Fibroblast of upper back skin (primary cell): ENCODE measurements at places on chromosomes 13 and 19.
A peak's percentile ranks its signal among the peaks of the same experiment; 100 is the strongest.

DNA sequence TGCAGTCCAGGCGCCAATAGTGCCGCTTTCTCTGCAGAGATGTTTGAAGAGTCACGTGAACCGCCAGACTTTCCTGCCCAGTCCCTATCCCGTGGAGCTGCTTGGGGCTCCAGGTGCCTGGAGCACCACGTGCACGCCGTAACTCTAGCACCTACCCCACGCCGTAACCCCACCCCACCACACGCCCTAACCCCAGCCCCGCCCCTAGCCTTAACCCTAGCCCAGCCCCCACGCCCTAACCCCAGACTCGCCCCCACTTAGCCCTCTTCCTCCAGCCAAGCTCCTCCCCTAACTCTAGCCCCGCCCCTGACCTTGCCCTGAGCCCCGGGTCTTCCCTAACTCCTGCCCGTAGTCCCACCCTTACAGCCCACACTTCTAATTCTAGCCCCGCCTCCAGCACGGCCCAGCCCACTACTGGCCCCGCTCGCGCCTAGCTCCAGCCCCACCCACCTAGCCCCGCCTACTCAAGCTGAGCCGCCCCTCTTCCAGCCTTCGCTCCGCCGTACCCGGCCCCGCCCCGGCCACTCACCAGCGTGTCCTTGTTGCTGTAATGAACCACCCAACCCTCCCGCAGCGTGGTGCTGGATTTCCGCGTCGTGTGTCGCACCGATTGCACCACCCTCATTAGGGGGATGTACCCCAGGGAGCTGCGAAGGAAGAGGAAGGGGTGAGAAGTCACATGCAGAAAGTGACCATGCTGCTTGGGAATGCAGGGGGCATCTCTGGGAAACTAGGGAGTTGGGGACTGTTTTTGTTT, 19.5 kb downstream of the PRKD2 start:
- peak; percentile 66 for DNase-seq

- DNase-seq = no peak
Measured at GRCh38 chr19:34310494-34310981, 54.5 kb upstream of the GPI start.

GRCh38 chr19:10637894-10638293, 12.5 kb downstream of the SLC44A2 start:
- DNase-seq = no peak

DNA sequence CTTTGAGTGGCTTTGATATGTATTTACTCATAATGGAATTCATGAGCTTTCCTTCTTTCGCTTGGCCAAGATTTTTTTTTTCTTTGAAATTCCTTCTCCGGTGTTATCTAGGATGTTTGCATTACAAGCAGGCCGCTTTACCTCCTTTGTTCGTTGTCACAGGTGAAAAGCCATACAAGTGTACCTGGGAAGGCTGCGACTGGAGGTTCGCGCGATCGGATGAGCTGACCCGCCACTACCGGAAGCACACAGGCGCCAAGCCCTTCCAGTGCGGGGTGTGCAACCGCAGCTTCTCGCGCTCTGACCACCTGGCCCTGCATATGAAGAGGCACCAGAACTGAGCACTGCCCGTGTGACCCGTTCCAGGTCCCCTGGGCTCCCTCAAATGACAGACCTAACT, 16.7 kb downstream of the KLF5 start:
- no peak for DNase-seq

- peak; percentile 41 for DNase-seq
Measured at GRCh38 chr19:982567-983170, 1.5 kb upstream of the WDR18 start.

DNA sequence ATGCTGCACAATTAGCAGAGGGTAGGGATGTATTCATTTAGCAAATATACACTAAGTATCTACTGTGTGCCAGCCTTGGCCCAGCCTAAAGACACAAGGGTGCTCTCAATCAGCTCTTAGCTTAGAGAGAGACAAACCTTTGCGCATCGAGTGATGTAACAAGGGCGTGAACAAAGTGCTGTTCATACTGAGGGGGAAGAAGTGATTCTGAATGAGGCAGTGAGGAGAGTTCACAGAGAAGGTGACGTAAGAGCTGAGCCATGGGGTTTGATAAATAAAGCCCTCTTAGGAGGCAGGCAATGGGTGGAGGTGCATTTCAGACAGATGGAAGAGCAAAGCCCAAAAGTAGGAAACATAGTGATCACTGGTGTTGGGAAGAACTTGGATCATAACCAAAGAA, 68.5 kb downstream of the FLT1 start:
- no peak for DNase-seq

GRCh38 chr13:105059786-105060185, 1475.7 kb downstream of the EFNB2 start:
- DNase-seq = no peak

- DNase-seq = no peak
Measured at GRCh38 chr13:110354715-110355473, 47.8 kb downstream of the COL4A2 start.

DNA sequence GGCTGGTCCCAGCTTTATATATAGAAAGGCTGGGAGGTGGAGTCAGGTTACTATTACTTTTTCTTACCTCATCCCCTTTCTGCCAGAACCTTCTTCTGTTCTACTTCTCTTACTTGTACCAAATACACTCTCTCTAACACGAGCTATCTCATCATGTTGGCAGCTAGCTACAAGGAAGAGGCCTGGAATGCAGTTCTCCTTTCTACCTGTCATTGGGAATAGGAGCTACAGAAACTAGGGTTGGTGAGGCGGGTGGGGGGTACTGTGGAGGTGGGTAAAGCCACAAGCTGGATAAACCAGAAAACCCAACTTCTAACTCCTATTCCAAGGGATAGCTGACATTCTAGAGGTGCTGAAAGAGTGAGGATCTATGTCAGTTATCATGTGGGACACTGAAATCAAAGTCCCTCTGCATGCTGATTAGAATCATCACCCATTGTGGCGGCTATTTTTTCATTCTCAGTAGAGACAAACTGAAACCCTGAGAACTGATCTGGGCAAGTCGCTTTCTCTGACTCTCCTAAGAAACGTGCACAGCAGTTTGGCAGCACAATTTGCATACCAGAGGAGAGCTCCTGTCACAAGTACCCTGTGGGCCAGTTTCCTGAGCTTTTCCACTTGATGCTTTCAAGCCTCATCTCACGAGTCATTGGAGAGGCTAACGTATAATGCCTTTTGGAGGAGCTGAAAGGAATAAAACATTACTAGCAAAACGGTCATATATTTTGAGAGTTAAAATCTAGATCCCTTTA, 358.1 kb downstream of the ENOX1 start:
- DNase-seq = no peak

GRCh38 chr13:46289260-46289955, 77.7 kb downstream of the LRRC63 start:
- DNase-seq = no peak

DNA sequence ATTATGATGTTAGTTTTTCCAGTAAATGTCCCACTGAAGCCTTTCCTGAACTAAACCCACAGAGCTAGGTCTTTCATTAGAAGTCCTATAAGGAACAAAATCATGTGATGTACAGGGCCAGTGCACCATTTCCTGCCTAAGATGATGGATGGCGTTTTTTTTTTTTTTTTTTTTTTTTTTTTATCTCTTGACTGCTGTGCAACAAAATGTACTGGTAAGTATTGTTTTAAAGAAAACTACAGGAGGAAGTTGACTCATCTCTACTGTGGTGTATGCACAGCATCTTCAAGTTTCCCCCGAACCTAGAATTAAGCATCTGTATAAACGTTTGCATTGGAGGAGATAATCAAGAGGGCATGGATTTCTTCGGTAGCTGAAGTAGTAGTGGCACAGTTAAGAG, 197.5 kb downstream of the NBEA start:
- peak; percentile 41 for DNase-seq

GRCh38 chr13:39550931-39551330, 52.1 kb downstream of the LHFPL6 start:
- DNase-seq = no peak

- DNase-seq = no peak
Measured at GRCh38 chr19:35346193-35347052, 1.3 kb upstream of the FFAR1 start.

- DNase-seq = no peak
Measured at GRCh38 chr19:14015524-14016035, 9.5 kb upstream of the RFX1 start.

GRCh38 chr13:74070513-74070912, 63.7 kb downstream of the KLF12 start:
- no peak for DNase-seq

GRCh38 chr13:66519259-66519658, 710.9 kb downstream of the PCDH9 start:
- DNase-seq = no peak

DNA sequence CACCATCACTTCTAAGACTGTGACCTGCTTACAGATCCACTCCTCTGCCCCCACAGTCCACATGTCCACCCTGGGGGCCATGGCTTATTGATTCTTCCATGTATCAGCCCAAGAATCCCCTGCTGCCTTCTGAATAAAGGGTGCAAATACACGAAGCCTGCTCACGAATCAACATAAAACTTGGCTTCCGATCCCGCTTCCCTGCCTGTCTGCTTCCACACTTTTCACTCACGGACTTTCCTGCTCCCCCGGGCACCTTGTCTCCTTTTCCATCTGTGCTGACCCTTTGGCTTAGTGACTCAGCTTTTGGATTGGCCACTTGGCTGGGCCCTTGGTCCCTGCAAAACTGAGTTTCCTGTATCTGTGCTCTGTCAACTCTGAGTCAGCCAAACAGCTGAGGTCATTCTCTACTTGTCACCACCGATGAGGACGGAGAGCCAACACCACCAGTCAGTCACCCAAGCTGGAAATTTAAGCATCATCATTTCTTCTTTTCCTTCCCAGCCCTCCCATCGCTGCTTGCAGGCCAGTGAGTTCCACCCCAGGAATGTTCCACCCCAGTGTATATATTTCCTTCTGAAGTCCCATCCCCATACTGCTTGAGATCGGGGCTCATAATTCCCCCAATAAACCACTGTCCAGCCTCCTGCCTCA, 11.4 kb upstream of the USP12 start:
- DNase-seq = peak; percentile 77

GRCh38 chr13:112820318-112820717, 130.5 kb downstream of the ATP11A start:
- DNase-seq = no peak

DNA sequence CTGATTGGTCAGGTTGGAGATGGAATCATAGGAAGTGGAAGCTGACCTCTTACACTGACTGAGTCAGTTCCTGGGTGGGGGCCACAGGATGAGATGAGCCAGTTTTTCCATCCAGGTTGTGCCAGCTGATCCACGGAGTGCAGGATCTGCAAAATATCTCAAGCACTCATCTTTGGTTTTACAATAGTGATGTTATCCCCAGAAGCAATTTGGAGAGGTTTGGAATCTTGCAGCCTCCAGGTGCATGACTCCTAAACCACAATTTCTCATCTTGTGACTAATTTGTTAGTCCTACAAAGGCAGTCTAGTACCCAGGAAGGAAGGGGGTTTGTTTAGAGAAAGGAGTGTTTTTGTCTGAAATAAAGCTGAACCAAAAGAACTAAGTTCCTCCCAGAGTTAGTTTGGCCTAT, 212.8 kb downstream of the SLITRK6 start:
- DNase-seq = peak; percentile 79

DNA sequence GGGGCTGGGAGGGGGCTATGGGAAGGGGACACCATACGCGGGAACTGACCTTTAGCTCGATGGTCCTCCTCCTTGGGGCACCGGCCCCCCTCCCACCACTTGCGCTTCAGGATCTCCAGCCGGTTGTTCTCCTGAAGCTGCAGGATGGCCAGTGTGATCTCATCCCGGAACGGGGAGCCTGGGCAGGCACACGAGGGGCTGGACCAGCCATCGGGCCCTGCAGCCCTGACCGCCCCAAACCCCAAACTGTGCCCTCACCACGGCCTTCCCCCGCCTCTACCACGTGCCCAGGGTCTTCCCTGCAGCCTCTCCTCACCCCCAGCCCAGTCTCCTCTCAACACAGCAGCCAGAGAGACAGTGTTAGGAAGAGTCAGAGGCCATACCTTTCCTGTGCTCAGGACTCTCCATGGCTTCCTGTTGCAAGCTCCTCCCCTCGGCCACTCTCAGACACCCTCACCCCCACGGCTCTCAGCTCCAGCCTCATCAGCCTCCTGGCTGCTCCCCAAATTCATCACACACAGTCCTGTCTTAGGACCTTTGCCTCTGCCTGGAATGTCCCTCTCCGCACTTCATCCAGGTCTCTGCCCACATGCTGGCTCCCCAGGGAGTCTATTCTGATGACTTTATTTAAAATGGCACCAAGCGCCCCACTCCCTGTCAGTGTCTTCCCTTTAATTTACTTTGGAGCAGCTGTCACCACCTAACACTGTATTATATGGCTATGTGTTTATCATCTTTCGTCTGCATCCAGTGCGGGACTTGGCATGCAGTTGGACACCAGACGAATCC, 9.7 kb upstream of the ATP1A3 start:
- no peak for DNase-seq

DNA sequence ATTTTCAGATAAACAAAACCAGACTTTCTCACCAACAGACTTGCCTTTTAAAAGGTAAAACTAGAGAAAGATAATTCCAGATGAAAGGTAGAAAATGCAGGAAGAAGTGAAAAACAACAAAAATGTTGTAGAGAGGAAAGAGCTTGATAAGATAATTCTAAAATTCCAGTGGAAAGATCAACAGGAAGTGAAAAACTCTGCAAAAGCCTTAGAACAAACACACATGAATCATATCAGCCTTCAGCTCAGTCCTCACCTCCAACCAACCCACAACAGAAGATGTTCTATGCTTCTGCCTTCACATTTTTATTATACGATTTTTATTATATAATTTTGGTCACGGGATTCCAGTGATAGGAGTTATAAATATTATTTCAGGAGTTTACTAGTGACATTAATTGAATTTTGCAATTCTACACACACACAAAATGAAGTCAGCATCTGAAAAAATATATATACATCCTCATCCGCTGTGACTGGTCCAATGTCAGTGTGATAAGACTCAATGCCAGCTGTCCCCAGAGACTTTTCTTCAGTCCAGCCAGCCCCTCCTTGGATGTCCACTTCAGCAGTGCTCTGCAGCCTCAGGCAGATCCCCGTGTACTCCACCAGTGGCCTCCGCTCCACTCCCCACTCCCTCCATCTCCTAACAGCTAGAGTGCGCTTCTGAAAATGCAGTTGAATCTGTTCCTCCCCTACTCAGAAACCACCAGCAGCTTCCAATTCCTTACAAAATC, 57.9 kb downstream of the GADD45B start:
- no peak for DNase-seq
